NCI-H1694 (cell line): ENCODE measurements at places on chromosomes 11 and 22.
A peak's percentile ranks its signal among the peaks of the same experiment; 100 is the strongest.

- DNase-seq: no peak
These were observed 11.4 kb downstream of the IGSF9B start for GRCh38 chr11:133945087-133945974.

DNA sequence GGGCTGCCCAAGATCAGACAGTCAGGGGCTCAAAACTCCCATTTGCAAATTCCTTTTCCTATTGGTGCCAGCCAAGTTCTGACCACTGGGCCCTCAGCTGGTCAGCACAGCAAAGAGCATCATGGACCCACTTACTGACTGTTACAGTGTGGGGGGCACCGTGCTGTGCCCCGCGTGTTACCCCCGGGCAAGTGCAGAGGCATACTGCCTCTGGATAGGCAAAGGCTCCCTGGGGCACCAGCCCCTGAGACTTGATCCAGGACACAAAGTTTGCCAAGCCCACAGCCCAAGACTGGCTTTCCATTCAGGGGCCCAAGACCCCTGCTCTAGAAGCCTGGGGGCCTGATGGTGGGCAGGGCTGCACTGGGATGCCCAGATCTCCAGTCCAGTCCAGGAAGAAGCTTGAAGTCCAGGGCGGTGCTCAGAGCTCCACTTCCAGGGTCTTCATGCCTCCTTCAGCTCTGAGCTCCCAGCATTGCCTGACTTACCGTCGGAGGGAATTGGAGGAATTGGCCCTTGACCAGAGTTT, 6.6 kb downstream of the LRRC32 start:
- no peak for DNase-seq

DNA sequence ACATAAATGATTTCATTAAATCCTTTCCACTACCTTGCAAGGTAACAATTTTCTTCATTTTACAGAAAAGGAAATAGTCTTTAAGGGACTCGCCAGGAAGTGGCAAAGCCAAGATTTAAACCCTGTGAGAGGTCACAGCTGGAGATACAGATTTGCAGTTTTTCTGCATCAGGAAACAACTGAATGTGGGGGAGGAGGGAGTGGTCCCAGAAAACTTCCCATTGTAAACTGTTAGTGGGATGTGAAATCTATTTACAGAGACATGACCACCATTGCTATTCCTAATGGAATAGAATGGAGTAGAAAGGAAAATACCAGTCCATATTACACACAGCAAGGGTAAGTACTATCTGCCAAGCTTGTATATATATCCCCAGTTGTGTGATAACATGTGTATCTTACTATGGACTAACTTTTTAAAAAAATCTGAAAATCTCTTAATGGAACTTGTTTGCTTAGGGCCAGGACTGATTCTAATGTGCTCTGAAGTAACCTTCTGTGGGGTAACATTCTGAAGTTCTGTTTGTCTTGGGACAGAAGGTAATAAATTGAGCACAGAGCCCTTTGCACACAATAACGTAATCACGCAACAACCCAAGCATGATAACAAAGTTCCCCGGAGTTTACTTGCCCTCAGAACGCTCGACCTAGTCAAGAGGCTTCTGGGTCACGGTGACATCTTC, 10.9 kb upstream of the TSKU start:
- DNase-seq: no peak

DNA sequence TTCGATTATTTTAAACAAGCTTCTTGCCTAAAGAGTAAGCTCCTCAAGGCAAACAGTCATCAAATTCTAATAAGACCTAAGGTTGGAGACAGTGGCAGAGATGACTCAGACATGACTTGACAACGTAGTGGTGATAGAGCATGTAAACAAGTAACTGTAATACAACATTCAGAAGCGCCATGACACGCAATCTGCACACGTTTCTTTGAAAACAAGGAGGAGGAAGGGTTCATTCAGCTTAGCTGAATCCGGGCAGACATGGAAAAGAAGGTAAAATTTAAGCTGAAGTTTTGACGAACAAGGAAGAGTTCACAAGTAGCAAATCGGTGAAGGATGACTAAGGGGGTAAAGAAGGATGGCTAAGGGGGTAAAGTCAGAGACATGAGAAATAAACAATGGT, 152.4 kb upstream of the ZC3H12C start:
- DNase-seq: no peak

DNA sequence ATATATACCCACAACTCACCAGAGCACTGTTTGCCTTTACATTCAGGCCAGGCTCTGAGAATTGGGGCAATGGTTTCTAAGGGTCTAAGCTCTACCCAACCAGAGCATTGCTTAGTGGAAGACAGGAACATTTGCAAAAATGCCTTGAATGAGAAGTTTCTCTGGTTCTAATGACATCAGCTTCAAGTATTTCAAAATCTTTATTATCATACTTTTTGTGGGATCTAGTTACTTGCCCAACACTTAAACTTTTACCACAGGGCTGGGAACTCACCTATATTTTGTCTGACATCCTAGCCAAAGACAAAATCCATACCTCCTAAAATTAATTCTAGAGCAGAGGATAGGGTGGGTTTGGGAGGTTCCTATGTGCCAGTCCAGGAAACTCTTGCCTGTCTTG, 51.5 kb downstream of the INSC start:
- DNase-seq: no peak

GRCh38 chr11:32255841-32256240, 165.0 kb downstream of the RCN1 start:
- peak; percentile 100 for DNase-seq

DNA sequence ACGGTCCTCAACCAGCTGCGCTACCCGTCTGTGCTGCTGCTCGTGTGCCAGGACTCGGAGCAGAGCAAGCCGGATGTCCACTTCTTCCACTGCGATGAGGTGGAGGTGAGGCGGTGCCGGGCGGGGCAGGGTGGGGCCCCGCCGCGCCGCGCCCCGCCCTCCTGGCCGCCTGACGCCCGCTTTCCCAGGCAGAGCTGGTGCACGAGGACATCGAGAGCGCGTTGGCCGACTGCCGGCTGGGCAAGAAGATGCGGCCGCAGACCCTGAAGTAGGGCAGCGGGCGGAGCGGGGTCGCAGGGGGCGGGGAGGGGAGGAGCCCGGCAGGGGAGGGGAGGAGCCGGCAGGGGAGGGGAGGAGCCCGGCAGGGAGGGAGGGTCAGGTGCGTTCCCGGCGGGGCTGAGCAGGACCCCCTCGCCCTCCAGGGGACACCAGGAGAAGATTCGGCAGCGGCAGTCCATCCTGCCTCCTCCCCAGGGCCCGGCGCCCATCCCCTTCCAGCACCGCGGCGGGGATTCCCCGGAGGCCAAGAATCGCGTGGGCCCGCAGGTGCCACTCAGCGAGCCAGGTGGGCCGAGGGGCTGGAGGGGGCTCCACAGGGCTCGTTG, 14.7 kb downstream of the EPS8L2 start:
- no peak for DNase-seq

GRCh38 chr22:36863979-36864378, 3.2 kb downstream of the NCF4 start:
- DNase-seq: no peak

DNA sequence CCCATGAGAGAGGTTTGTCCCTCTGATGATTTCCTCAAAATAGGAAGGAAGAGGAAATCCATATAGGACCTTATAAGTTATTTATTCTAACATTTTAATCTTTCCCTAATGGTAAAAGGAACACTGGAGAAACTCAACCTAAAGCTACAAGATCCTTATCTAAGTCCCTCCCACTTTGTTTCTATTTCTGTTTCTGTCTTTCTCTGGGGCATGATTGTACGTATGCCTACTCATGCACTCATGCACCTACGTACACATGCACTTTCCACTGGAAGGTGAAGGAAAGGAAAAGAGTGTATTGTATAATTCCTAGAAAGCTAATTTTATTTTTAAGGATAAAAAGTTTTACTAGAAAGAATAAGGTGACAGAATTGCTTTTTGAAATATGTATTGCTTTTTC, 125.0 kb downstream of the RAB38 start:
- DNase-seq: no peak

DNA sequence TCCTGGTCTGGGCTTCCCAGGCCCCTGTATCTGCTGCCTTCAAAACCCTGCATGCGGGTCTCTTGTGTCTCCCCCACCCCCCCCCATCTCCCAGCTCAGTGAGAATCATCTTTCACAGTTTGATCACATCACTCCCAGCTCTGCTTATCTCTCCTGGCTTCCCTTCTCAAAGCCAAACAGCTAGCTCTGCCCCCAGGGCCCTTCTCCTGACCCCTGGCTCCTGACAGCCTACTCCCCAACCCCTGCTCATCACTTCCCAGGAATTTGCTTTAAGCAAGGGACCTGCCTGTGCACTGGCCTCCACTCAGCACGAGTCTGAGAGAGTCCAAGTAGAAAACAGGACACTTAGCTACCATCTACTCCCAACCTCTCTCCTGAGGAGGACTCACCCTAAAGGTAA, 342.7 kb downstream of the TENM4 start:
- DNase-seq: no peak

DNA sequence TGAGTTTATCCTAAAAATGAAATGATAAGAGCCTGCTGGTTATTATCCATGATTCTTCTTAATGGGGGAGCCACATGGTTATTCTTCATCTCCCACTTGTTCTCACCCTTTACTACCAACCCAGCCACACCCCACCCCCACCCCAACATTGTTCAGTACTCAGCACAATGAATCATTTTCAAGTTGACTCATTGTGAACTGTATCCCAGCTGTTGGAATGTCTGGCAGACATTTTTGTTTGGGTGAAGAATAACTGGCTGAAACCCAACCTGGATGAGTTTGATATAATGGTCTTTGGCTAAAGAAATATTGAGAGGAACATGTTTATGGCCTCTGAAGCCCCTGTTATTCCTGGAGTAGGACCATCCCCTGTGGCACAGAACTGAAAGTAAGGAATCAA, 136.2 kb downstream of the ELP4 start:
- no peak for DNase-seq

- no peak for DNase-seq
These were observed 87.9 kb upstream of the SPON1 start for GRCh38 chr11:13874597-13874996.

DNA sequence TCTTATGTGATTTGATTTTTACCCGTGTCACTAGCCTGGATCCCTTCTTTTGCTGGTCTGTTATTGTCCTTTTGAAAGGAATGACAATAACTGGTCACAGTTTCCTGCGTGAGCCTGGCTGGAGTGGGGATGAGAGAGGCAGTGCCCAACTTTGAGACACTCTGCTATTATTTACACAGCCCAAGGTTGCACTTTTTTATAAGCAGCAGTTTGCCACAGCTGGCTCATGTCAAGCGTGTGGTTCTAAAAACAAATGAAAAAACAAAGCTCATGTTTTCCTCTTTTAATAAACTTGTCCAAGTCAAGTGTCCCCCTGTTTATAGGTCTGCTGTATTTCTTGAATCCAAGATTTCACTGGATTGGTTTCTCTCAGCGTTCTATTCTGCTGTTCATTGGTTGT, 201.3 kb downstream of the GRIK4 start:
- DNase-seq: no peak

GRCh38 chr11:117670443-117670842, 126.6 kb downstream of the DSCAML1 start:
- DNase-seq: no peak

- DNase-seq: no peak
These were observed 638 bp upstream of the TENM4 start for GRCh38 chr11:79441461-79441875.

- no peak for DNase-seq
These were observed 98.5 kb upstream of the ANO1 start for GRCh38 chr11:69979632-69980031.

DNA sequence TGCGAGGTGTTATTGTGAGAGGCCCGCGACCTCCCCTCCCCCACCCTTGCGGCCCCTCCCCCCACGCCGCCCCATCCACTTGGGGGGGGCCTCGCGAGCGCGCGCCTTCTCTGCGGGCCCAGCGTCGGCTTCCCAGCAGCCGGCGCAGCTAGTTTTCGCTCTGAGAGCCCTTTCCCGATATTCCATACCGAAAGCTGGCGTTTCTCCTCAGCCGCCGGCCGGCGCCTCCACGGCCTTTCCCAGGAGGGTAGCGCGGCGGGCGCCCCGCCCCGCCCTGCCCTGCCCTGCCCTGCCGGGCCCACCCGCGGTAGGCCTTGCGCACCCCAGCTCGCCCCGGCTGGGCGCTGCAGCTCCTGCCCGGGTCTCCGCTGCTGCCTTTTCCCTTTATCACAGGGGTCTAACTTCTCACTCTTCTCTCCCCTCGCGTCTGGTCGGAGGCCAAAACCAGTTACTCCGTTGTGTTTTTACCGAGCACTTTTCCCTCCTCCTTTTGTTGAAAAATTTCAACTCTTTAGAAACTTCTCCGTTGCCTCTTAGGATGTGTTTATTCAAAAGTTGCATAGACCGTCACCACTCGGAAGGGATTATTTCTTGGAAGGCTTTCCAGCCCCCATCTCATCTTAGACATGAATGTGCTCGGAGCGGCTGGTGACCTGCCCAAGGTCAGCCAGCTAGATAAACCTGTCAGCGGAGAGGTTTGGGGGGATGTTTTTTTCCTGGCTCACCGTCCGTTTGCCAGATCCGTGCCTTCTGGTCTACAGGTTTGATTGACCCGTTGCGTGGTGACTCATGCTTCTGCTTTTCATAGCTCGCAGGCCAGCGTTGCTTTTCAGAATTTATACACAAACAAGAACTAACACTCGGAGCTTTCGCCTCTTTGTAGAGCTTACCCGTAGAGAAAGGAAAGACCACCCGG, 648 bp downstream of the PAFAH1B2 start:
- no peak for DNase-seq

GRCh38 chr11:68431984-68432645, 28.4 kb upstream of the PPP6R3 start:
- DNase-seq: no peak

DNA sequence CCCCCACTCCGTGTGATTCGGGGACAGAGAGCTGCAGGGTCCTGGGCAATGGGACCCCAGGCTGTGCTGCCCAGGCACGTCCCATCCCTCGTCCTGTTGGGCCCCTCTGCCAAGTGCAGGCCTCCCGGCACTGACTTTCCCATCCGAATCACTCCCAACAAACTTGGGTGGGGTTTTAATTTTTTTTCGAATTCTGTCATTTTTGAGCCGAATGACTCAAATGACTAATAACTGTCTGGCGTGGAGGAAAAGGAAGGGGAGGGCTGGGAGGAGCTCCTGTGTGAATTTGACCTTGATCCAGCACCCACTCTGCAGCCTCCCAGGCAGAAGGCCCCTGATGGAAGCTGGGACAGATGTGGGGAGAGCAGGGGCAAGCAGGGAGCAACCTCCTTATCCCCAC, 1173.2 kb downstream of the BRD1 start:
- DNase-seq: no peak

GRCh38 chr22:26527574-26528465, 15.5 kb upstream of the TFIP11 start:
- no peak for DNase-seq

GRCh38 chr11:3010004-3010403, 17.9 kb upstream of the NAP1L4 start:
- DNase-seq: no peak

DNA sequence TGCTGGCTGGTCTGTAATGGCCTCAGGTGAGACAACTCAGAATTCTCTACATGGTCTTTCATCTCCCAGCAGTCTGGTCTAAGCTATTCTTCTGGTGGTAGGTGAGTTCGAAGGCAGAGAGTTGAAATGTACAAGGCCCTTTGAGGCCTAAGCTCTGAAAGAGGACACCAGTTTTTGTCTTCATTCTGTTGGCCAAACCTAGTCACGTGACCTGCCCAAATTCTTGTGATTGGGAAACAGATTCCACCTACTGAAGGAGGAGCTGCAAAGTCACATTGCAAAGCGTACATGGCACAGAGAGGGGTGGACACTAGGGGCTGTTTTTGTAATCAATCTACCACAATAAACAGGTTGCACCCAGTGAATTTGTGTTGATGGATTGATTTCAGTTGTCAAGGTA, 193.5 kb downstream of the NAV2 start:
- DNase-seq: no peak

- peak; percentile 57 for DNase-seq
These were observed 84.2 kb downstream of the CTTN start for GRCh38 chr11:70482529-70482917.

- DNase-seq: no peak
These were observed 153.1 kb downstream of the BRD1 start for GRCh38 chr22:49674479-49675050.
